Renal pelvis (tissue), 12 donors: ENCODE measurements at places on chromosomes 6 and 20.

GRCh38 chr20:48724891-48725554 lies 102.8 kb downstream of the PREX1 start:
- DNase-seq = no peak

GRCh38 chr6:119449331-119450156 lies 100.0 kb upstream of the MAN1A1 start:
- DNase-seq = no peak

DNA sequence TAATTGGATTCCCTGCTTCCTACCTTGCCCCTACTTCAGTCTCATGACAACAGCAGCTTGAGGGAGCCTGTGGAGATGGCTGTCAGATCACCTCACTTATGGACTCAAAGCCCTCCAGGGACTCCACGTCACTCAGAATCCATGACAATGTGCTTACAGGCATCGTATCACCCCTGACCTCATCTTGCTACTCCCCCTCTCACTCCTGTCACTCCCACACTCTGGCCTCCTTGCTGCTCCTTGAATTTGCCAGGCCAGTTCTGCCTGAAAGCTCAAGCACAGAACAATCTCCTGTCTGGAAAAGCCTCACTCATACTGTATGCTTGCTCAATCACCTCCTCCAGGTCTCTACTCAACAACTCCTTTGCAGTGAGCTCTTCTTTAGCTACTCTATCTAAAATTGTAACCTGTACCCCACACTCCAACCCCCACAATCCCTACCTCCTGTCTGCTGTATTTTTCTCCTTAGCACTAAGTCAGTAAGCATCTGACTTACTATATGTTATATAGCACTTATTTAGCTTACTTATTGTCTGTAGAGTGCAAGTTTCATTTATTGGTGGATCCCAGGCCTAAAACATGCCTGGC lies 10.7 kb upstream of the GSTA4 start:
- DNase-seq = no peak

DNA sequence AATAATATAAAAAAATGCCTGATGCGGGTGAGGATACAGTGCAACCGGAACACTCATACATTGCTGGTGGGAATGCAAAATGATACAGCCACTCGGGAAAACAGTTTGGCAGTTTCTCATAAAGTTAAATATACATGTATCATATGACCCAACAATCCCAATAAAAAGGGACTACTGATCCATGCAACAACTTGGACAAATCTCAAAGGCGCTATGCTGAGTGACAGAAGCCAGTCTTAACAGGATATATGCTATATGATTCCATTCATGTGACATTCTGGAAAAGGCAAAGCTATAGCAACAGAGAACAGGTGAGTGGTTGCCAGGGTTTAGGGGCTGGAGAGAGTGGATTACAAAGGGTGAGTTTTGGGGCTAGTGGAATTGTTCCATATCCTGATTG lies 170.2 kb upstream of the MLN start:
- no peak for DNase-seq
